ENCODE measurements at places on chromosomes 13 and 19. TPM values are rescaled to one million over a fixed set of nuclear protein-coding genes. Genes with fewer than 3 reads are reported as not detected.

The FBN3 gene
- not detected for total RNA-seq

The ZNF468 gene
- total RNA-seq: 15.9 TPM

The ZNF600 gene
- total RNA-seq: 3.8 TPM

The ZNF431 gene
- 10.1 TPM for total RNA-seq

The CD37 gene
- total RNA-seq: not detected

The REEP6 gene
- total RNA-seq: 2.8 TPM

The PEX11G gene
- 1.6 TPM for total RNA-seq

DNA sequence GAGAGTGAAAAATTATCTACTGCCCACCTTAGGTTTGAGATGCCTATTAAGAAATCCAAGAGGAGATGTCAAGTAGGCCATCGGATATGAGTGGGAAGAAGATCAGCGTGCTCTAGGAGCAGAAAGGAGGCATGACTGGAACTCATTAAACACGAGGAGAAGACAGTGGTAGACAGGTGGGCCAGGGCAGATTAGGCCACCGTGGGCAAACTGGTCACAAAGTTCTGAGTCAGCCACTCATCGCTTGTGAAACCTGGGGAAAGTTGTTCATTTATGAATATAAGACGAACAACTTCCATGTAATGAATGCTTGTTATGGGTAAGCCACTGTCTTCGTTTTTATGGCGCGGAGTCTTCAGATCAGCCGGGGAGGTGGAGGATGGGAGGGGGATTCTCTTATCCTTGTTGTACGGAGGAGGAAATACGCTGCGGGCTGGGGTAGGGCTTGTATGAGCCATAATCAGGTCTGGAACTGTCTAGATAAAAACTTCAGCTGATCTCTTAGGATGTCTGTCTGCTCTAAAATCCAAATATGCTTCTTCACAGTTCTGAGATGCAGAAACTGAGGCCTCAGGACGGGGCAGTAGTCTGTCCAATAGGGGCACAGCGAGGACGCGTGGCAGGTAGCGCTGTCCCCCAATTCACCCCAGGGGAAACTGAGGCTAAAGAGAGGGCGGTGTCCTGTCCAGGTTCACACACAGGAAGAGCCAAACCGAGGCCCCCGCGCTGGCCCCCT lies 1.1 kb upstream of the ZNF444 start:
- no peak for DNase-seq

GRCh38 chr13:30869491-30869890 lies 36.6 kb upstream of the MEDAG start:
- DNase-seq: peak; percentile 86

DNA sequence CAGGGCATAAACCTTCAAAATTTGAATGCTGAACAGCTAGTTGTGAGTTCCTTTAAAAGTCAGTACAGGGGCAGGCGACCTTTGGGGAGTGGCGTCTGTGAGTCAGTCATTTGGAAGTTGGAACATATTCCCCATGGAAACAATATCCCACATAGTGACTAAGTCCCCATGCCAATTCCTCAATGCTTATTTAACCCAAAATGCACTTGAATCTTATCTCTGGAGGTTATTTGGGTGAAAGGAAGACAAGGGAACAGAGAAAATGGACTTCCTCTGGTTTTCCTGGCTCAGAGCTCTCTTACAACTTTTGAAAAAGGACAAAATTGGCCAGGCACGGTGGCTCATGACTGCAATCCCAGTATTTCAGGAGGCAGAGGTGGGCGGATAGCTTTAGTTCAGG lies 479.2 kb upstream of the NBEA start:
- peak; percentile 73 for DNase-seq

GRCh38 chr19:18796239-18796638 lies 5.1 kb upstream of the COMP start:
- no peak for DNase-seq

DNA sequence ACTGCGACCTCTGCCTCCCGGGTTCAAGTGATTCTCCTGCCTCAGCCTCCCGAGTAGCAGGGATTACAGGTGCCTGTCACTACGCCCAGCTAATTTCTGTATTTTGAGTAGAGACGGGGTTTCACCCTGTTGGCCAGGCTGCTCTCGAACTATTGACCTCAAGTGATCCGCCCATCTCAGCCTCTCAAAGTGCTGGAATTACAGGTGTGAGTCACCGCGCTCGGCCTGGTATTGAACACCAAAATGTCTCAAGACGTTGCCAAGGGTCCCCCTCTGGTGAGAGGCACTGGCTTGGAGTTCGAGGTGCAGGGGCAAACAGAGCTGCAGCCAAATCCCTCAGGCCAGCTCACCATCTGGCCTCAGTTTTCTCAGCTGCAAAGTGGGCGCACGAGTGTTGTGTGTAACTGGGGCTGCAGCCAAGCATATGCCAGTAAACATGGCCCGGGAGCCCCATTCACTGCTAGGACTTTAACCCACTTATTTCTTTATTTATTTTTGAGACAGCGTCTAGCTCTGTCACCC lies 8.0 kb downstream of the TJP3 start:
- no peak for DNase-seq

GRCh38 chr13:85608255-85608829 lies 190.9 kb downstream of the SLITRK6 start:
- DNase-seq: no peak

DNA sequence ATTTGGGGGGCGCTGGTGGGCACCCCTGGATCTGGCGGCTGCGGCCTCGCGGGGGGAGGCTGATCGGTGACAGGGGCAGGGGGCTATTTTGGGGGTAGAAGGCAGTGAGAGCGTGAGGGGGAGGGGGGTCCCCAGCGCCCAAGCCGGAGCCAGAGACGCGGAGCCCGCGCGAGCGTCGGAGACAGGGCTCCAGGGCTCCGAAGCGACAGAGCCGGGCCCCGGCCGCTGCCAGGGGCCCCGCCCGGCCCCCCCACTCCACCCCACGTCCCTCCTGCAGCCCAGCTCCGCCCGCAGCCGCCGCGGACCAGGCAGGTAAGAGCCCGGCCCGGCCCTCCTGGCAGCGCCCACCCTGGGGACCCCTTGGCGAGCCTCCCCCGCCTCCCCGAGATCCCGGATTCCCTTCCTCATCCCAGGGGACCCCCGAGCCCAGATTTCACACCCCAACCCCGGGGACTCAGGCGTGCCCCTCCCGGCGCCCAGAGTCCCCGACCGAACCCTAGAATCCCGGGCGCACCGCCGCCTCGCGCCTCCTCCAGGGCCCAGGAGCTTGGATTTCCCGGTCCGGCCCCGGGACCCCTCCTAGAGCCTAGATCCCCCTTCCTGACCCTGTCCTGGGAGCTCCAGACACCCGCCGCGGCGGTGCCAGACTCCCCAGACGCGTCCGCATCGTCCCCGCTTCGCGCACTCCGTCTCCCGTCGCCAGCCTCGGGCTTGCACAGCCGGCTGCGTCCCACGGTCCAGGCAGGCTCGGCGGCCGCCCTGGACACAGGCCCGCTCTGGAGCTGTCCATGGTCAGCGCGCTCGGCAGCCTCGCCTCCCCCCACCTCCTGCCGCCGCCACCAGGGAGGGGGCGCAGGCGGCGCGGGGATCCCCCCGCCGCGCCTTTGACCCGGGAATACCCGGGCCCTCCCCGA lies at the start of gene PPFIA3:
Gene PPFIA3, plus strand, starts transcription at position 134 of the 914 bp plus-strand sequence. CDS start 8,330 bp downstream, outside the sequence.
- DNase-seq: peak; percentile 46

GRCh38 chr13:50685491-50685890 lies 158.0 kb downstream of the DLEU7 start:
- peak; percentile 41 for DNase-seq

DNA sequence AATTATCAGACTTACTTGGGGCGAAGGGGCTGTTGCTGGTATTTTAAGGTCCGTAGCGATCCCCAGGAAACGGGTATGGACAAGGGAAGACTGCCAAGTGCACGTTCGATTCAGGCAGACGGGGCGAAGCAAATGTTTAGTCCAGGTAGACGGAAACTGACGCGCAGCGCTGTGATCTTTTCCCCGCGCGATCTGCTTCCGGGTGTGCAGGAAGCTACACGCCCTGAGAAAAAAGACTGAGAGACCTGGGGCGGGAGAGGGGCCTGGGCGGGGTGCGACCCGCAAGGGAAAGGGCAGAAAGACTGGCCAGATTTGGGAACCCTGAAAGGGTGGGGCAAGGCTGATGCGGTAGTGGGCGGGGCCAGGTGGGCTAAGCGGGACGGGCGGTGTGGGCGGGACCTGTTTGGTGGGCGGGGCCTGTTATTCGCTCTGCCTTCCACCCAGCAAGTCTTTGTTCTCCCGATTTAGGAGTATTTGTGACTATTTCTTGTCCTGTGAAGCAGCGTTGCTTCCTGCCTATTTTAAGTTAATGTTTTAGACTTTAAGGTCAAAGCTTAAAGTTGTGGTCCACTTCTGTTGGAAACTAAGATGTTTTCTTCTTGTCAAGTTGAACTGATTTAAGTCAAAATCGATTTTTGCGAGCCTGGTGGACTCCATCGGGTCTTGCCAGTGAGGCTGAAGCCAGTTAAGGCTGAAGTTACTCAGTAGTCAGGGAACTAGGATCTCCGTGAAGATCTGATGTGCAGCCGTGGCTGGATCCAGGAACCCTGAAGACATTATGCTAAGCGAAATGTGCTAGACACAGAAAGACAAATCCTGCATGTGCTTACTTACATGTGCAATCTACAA lies at the start of gene ZNF836:
Gene ZNF836, minus strand, starts transcription at position 301 of the 849 bp plus-strand sequence. CDS start 3,549 bp downstream, outside the sequence.
- peak; percentile 69 for DNase-seq

- no peak for DNase-seq
Observed at GRCh38 chr13:112875627-112876026, 93.4 kb upstream of the MCF2L start.

DNA sequence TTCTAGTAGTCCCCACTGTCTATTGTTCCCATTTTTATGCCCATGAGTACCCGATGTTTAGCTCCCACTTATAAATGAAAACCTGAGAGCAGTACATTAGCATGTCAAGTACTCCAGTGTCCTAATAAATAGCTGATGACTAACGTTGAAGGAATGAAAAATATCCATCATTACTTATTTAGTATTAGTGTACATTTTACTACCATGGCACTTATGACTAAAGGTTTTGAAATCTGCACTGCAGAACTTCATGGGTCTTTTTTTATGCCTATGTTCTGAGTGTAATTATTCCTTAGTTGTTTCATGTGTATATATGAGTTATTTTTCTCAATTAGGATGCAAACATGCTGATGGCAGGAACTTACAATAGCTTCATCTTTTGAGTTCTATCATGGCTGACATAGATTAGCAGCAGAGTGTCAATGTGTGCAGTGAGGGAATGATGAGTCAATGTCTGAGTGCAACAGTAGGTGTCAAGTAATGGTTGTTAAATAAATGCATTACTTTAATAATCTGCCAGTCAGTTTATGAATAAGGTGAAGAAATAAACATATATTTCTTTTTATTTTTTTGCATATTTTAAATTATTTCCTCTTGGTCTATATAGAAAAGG lies 188.4 kb downstream of the ITGBL1 start:
- peak; percentile 77 for DNase-seq

DNA sequence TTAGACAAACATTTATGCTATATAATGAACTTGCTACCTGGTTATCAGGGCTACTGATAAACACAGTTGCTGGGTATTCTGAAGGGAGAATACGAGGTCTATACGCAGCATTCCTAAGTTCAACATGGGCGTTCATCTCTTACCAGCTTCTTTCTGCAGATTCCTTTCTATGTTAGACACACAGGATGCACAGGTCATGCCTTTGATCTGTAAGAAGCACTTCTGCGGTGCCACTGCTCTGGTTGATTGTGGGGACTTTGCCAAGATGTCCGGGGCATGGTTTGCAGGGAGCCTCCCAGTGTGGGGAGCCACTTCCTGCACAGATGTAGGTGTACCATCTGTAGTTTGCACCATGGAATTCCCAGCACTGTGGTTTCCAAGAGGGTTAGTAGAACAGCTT lies 40.9 kb downstream of the ATP7B start:
- no peak for DNase-seq

GRCh38 chr19:35118268-35119020 lies 2.8 kb downstream of the FXYD3 start:
- no peak for DNase-seq

DNA sequence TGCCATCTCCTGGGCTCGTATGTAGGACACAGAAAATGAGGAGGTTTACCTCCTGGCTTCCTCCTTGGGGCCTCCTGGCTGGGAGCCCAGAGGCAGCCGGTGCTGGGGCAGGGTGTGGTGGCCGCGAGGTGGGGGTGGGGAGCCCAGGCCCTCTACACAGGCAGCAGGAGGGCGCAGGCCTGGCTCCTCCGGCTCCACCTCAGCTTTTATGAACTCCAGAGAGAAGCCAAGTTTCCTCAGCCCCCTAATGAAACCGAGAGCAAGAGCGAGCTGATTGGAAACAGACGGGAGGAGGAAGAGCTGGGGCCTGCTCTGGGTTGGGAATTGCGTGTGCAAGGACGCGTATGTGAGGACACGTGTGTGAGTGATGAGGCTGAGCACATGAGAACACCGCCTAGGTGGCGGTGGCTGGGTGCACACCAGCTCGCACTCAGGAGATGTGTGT lies 23.1 kb downstream of the LYL1 start:
- peak; percentile 84 for DNase-seq

- no peak for DNase-seq
Observed at GRCh38 chr19:45477713-45478453, 10.1 kb downstream of the FOSB start.

GRCh38 chr13:66826398-66826797 lies 403.7 kb downstream of the PCDH9 start:
- DNase-seq: no peak

GRCh38 chr13:73759434-73759833 lies 374.8 kb downstream of the KLF12 start:
- no peak for DNase-seq

DNA sequence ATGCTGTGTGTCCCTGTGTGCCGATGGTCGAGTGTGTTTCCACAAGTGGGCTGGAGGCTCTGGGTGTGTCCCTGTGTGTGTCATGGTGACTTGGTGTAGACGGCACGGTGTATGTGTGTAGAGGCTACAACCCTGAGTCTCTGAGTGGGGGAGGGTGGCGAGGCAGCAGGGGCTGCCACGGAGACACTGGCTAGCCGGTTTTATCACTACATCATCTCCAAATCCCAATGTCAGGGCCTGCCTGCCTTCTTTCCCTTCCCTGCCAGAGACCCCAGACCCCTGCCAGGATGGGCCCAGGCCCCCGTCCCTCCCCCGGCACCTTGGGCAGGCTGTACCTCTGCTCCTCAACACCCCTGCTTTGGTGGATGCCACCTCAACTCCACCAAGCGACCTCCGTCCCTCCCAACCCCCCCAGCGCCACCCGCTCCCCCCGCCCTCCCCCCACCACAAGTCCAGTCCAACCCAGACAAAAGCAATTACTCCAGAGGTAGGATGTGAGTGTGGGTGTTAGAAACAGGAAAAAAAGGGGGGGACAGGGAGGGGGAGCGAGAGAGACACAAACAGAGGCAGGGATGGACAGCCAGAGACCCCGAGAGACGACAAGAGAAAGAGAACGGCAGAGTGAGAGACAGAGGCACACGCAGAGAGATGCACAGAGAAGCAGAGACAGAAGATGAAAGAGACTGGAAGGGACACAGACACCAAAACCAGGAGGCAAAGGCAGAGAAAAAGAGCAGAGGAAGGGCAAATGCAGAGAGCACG lies 21.6 kb upstream of the POU2F2 start:
- no peak for DNase-seq

DNA sequence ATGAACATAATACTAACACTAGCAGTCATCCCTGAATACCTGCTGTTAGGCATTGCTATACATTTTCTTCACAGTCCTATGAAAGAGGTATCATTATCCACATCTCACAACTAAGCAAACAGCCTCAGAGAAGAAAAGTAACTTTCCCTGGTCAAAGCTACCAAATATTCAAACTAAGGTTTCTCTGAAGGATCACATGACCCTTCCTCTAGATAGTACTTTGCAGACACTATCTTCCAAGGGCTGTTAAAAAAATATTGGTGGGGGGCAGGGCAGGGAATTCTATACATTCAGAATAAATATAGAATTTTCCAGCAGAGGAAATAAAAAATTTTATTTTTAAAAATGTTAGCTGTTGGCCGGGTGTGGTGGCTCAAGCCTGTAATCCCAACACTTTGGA lies 3.1 kb downstream of the SLC25A30 start:
- DNase-seq: no peak

Measured in fibroblast of the aortic adventitia (primary cell).